A549 treated with dexamethasone at 1 μM for 4 hours (cell line): ENCODE measurements at places on chromosomes 3 and 15. TPM values are rescaled to one million over a fixed set of nuclear protein-coding genes. Genes with fewer than 3 reads are reported as not detected.

The KCNMB3 gene
- 0.90 to 1.5 TPM (median 1.3 TPM) in 5 replicates for total RNA-seq

The CD276 gene
- 61.9 to 92.8 TPM (median 91.0 TPM) in 5 replicates for total RNA-seq

The SUSD5 gene
- 2.9 to 4.3 TPM (median 3.7 TPM) in 5 replicates for total RNA-seq

The FYCO1 gene
- 4.7 to 6.5 TPM (median 5.9 TPM) in 5 replicates for total RNA-seq

The ARGFX gene
- not detected in 5 replicates for total RNA-seq

The C15orf40 gene
- 41.4 to 57.2 TPM (median 44.2 TPM) in 5 replicates for total RNA-seq

The SPESP1 gene
- not detected in 5 replicates for total RNA-seq

The CISH gene
- total RNA-seq: 0.53 to 0.76 TPM (median 0.61 TPM) in 5 replicates

The SHC4 gene
- total RNA-seq: 0.71 to 1.3 TPM (median 1.1 TPM) in 5 replicates

The TMEM158 gene
- total RNA-seq: 7.2 to 9.7 TPM (median 8.6 TPM) in 5 replicates

The CCDC54 gene
- total RNA-seq: not detected in 5 replicates

The AGTR1 gene
- total RNA-seq: 0.56 to 0.79 TPM (median 0.72 TPM) in 5 replicates
